ENCODE measurements at places on chromosomes 1 and 21. TPM values are rescaled to one million over a fixed set of nuclear protein-coding genes. Genes with fewer than 3 reads are reported as not detected.

Gene CD5L
- total RNA-seq: not detected

- no peak for DNase-seq
Measured at GRCh38 chr1:181732218-181732990, 249.1 kb downstream of the CACNA1E start.

DNA sequence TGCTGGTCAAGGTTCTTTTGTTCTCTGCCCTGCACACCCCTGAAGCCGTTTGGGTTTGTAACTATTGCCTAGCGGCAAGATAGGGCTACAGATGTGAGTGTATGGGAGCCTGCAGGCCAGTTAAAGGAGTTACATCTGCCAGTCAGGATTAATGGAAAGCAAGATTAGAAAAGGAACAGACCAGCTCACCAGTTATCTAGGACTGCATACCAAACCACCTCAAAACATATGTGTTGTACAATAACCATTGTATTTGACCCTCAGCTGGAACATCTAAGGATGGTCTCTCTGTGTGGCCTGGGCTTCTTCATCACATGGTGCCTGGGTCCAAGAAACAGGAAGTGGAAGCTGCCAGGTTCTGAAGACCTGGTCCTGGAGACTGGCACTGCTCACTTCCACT, 52.5 kb upstream of the FBXO28 start:
- no peak for DNase-seq

- no peak for DNase-seq
Measured at GRCh38 chr1:41713557-41714327, 205.0 kb downstream of the HIVEP3 start.

- DNase-seq: peak; percentile 41
Measured at GRCh38 chr1:66563094-66563800, 29.3 kb downstream of the SGIP1 start.
